Activated T-cell treated with anti-CD3 and anti-CD28 coated beads for 48 hours (primary cell): ENCODE measurements at places on chromosomes 1 and 21.

DNA sequence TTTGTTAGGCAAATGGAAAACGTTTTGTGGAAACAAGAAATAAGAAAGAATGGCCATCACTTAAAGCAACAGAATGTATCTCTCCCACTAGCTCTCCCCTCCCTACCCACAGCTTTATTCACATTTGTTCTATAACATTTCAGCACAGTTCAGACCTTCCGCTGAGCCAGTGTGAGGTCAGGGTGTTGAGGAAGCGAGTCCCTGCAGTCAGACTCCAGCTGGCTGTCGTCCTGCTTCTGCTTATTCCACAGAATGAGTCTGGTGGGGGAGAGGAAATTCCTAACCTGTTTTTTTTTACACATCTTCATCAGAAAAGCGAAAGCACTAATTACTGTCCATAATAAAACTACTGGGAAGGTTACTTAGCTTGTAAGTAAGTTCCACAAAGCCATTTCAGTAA, 39.0 kb downstream of the MRPL39 start:
- DNase-seq, result no peak

DNA sequence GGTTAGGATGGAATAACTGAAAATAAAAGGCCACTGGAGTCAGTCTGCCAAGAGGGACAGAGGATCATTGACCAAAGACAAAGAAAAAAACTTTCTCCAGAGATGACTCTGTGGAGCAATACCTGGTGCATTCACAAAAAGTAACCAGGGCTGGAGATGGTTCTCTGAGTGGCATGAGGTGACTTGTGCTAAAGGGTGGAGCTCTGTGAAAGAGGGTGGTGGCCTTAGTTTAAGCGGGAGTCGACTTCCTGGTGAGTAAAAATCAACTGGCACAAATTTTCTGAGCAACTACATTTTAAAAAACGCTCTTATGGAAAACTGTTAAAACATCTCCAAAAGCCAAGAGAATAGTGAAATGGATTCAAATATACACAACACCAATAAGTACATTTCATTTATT, 10.0 kb downstream of the NHLH2 start:
- DNase-seq, result no peak

GRCh38 chr1:11736746-11737639, 1.1 kb downstream of the AGTRAP start:
- no peak for DNase-seq

DNA sequence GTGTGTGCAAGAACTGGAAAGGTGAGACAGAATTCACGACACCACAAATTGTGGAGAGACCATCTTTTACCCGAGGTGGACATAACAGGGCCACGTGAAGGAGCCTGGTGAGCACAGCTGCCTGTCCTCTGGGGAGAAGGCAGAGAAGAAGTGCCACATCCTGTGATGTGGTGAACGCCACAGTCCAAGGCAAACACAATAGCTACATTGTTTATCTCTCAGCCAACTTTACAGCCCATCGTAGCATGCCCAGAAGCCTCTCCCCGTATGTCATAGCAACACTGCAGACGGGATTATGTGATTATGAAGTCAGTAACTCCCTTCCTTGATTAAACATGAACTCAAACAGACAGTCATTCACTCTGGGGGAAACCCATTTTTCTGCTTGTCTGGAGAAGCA, 612.2 kb downstream of the SMYD3 start:
- DNase-seq, result no peak

DNA sequence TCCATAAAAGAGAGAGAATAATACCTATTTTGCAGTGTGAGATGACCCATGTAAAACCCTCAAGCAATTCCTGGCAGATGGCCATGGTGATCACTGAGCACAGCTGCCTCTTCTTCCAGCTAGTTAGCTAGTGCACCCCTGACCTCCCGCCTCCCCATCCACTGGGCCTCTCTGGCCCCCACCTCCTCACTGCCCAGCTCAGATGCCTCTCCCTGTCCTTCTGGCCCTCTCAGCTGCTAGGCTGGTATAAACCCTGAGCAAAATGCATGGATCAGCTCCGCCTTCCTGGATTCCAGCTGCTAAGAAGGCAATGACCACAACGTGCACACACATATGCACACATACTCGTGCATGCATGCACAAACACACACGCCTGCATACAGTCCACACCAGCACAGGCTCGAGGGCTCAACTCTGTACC, 117.2 kb downstream of the DMRTB1 start:
- DNase-seq, result no peak

DNA sequence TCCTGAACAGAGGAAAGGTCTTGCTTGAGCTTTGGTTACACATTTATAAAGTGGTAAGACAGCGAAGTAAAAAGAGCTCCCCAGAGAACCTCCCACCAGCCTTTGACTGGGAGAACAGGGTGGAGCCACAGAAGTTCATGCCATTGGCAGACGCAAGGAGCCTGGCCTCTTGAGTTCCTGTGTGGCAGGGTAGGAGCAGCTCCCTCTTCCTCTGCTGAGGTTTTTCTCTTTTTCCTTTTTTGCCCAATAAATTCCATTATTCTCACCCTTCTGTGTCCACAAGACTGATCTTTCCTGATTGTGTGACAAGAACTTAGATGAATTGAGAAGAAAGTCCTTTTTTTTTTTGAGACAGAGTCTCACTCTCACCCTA, 4.3 kb downstream of the THEM4 start:
- DNase-seq, result no peak

GRCh38 chr1:68046885-68047658, 3.4 kb downstream of the DIRAS3 start:
- DNase-seq, result no peak

GRCh38 chr1:160446945-160447600, 46.7 kb downstream of the VANGL2 start:
- no peak for DNase-seq

DNA sequence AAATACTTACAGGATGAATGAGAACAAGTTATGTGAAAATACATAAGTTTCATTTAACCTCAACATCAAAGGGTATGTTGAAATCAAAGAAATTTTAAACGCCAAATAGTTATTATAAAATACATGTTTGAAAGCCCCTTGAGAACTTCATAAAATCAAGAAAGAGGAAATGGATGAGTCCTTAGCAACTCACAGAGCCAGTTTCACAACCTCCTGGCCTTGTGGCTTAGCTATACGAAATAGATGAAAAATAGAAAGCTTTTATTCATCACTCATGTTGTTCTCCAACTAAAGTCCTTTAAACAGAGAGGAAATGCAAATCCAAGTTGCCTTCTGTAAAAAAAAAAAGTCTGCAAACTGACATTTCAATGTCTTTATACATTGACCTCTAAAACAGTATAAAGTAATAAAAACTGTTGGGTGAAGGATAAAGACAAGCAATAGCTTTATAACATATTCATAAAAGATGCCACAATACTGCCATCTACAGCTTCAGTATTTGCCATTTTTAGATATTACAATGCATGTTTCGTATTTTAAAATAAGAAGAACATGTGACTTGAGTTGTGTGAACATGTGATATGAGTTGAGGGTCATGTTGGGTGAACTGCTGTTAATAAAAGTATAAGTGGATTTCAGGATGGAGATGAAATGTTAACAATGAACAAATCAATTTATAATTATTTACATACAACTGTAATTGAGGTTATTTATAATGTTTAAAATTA, 847.8 kb downstream of the MRPL39 start:
- DNase-seq, result no peak

GRCh38 chr1:54978528-54979326, 1.7 kb upstream of the TMEM61 start:
- DNase-seq, result no peak
